ENCODE measurements at places on chromosomes 16 and 17.

DNA sequence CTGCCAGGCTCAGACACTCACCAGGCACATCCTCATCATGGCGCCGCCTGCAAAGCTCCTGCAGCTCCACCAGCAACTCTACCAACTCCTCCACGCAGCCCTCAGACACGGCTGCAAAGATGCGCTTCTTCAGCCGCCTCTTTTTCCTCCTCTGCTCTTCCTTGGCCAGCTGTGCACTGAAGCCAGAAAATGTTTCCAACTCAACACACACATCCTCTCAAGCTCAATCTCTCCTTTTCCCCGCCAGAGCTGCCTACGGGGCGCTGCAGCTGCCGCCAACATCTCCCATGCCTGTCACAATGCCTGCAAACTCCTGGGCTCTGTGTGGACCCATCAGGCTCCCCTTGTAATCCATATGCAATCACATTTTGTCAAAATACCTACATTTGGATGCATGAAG is 14.2 kb downstream of the TRPV3 start:
- DNase-seq = no peak

DNA sequence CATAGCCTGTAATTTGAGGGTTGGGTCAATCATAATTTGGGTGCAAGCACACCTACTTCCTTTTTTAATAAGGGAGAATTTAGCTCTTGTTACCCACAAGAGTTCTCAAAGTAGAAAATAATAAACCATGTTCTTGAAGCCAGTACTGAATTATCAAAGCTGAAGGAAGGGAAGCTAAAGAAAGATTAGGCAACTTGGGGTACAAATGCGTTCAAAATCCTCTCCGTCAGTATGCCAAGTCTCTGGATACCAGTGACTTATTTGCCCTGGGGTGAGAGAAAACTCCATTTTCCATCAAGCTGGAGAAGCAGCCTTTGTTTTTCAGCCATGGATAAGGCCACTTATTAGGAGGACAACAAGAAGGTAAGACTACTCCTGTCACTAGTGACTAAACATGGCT is 23.5 kb upstream of the DHRS13 start:
- no peak for DNase-seq

DNA sequence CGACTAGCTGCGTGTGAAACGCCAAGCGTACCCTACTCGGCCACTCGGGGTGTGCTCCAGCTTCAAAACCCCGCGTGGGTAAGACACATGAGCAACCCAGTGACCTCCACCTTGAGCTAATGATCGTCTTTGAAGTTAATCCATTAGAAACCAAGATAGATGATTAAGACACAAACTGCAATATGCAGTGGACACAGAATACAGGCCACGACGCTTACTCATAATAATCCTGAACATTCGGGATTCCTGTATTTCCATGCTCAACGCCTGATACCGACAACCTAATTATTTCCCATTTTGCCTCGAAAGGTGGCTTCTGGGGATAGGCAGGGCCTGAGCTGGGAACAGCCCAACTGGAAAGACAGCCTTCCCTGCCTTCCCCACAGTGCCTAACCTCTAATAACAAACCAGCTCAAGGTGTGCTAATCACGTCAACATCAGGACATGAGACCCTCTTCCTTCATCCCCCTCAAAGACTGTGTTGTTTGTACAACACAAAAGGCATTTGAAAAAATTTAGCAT is 504 bp upstream of the COPRS start:
- DNase-seq = no peak

- DNase-seq = no peak
Observed at GRCh38 chr17:77019893-77020379, 120.8 kb upstream of the SEC14L1 start.

- no peak for DNase-seq
Observed at GRCh38 chr16:89326721-89327120, 109.2 kb downstream of the ZNF778 start.

- DNase-seq = peak; percentile 93
Observed at GRCh38 chr17:40100669-40101366, 429 bp upstream of the NR1D1 start.

- DNase-seq = no peak
Observed at GRCh38 chr17:63558441-63558840, 8.2 kb downstream of the DCAF7 start.

GRCh38 chr17:39198186-39198566 is 707 bp upstream of the CACNB1 start:
- DNase-seq = no peak

GRCh38 chr16:89827383-89828198 is 684 bp upstream of the SPIRE2 start:
- DNase-seq = no peak

GRCh38 chr17:31339906-31340661 is 18.7 kb upstream of the EVI2A start:
- no peak for DNase-seq

- DNase-seq = peak; percentile 71
Observed at GRCh38 chr16:88705076-88705684, 1.0 kb downstream of the RNF166 start.

DNA sequence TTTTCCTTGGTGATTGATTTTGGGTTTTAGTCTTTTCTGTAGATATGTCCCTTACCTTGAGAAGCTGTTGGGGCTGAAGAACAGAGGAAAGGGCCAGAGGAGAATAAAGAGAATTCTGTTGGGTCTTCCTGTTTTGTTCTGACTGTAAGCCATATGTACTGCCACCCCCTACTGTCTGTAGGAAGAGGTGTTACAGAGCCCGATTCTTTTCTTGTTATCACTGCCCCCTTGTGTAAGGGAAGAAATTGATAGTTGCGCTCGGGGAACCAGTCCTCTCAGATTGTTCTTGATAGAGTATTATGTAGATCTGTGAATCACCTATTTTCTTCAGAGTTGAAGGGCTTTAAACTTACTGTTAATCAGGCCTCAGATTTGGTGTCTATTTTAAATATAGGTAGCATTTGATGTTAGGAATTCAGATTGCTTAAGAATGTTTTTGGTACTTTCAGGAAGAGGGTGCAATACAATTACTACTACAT is 2.4 kb downstream of the TANC2 start:
- DNase-seq = no peak

DNA sequence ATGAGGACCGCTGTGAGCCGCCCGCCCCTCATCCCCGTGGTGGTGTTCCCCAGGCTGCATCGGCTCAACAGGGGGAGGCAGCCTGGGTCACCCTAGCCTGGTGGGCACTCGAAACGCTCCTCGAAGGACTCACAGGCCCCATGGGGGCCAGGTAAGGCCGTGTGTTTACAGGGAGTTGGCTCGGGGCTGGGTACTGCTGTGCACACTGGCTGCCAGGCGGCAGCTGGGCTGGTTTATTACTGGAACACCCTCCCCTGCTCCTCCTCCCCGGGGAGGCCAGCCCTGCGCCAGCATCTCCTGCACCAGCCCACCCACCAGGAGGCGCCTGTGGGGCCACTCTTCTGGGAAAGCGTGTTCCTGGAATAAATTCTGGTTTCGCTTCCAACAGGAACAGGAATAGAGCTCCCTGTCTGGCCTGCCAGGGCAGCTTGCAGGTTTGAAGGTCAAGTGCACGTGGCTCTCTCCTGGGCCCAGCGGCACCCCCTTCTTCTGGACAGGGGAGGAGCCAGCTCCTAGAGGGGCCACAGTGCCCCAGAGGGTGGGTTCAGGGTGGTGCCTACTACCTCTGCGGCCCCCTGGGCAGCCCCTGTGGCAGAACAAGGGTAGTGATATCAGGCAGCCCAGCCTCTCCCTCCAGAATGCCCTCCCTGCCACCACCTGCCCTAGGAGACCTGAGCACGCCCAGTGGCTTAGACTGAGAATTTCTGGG is 11.3 kb downstream of the MCRIP1 start:
- no peak for DNase-seq

GRCh38 chr16:30989469-30990047 is 4.6 kb downstream of the HSD3B7 start:
- no peak for DNase-seq

DNA sequence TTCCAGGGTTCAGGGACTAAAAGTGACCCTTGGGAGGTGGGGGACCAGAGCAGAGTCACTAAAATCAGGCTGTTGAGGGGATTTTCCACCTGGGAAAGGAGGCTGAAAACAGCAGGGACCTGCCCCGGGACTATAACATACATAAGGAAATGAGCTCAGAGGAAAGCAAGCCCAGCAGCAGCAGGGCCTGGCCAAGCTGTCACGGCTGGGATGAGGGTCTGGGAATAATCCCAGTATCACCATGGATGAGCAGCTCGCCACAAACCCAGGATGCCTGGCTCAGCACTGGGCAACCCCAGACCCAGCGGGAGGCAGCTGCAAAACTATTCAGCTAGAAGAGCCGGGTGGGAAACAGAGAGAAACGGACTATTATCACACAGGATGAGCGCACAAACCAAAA is 72.4 kb downstream of the RPH3AL start:
- no peak for DNase-seq

DNA sequence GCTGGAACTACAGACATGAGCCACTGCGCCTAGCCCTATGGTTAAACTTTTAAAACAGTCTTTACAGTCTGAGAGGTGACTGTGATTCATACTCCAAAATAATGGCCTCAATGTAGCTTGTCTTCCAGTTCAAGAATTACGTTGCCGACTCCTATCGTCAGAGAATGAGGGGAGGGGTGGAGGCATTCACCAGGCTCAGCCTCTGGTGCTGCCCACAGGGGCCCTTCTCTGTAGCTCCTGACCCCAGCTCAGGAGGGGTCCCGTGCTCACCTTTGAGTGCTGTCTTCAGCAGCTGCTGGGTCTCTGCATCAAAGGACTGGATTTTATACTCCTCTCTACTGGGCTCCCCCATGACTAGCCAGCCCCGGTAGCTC is 1.2 kb downstream of the MIF4GD start:
- DNase-seq = no peak

- DNase-seq = peak; percentile 28
Observed at GRCh38 chr17:50948711-50949110, 82.6 kb upstream of the TOB1 start.

DNA sequence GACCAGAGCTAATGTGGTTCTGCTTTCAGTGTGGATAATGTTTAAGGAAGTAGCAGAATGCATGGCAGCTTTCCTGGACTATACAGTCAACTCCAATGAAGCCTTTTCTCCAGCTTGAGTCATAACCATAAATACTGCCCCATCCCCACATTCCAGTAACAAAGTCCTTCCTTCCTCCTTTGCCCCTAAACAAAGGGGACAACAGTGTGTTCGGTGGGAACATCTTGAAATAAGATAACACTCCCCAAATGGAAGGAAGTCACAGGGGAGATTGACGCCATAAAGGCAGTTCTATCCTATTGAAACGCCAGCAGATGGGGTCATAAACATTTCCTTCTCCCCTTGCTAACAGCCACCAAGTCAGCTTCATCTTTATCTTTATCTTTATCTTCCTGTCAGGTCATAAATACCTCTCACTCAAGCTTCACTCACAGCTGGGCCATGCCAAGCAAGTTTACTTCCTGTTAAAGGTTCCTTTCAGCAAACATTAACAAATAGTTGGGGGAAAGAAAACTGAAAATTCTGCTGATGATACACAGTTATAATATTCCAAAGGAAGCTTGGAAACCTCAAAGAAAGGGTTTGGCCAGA is 136.7 kb downstream of the SNX11 start:
- no peak for DNase-seq

DNA sequence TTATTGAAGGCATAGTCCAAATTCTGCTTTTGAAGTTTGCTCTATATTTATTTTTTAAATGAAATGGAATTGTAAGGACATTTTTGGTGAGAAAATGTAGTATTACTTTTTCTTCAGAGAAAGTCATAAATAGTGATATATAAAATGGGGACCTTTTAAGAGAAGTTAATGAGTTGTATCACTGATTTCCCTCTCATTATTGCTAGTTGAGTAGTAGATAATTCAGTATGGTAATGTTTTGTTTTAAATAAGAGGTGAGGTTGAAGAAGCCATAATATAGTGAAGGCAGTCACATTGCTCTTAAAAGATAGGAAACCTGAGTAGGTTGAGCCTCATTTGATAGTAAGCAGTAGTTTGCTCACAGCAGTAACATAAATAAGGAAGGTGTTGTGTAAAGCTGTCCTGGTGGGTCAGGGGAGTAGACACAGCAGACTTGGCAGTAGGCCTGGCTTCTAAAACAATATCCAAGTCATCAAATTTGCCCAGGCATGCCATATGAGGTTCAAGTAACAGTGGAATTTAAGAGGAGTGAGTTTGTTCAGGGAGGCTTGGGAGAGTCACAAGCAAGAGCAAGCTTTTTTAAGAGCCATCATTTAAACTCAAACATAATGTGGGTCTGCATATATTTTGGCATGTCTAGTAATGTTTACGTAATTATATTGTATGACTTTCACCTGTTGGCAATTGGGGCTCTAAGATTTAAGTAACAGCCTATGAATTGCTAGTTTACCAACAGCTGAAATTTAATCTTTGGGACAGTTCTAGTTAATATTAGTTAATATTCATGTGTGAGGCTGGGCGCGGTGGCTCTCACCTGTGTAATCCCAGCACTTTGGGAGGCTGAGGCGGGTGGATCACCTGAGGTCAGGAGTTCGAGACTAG is 6.5 kb downstream of the NFATC3 start:
- DNase-seq = no peak

DNA sequence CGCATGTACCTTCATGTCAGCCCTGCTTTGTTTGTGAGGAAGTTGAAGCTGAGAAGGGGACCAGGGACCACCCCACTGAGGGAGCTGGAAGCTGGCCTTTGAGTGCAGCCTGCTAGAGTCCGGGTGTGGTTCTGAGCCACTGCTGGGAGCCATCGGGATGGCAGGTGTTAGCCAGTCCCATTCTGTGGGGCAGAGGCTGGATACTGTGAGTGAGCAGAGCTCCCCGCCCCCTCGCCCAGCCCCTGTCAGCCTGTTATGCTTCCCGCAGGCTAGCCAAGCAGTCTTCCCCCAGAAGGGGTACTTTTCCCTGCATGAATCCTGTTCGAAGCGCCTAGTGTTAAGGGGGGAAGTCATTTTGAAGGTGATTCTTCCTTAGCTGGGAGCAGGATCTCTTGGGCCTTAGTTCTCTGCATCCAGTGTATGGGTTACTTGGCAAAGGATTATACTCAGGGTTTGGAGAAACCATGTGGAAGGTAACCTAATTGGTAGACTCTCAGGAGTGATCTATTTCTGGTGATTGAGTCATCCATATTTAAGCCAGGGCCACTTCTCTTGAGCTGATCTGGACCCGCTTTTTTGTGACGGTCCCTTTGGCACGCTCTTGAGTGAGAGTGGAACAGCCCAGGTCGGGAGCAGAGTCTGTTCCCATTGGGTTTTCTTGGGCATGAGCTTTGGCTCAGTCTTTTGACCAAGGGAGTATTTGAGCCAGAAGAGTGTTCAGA is 23.8 kb downstream of the AKAP1 start:
- DNase-seq = no peak

DNA sequence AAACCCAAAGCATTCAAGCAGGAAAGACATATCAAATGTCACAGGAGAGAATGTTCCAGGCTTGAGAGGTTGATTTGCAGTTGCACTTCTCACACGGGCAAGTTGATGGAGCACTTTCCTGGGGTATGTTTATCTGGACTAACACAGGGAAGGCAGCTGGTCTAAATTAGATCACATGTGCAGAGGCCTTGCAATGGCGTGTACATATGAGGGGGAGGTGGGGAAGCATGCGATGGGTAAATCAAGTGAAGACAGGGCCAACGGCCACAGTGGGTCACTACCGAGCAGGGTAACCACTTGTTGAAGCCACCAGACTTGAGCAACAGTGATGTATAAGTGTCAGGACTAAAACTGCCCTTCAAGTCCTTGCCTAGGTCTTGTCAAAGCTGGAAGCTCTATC is 156.6 kb upstream of the MAF start:
- no peak for DNase-seq
